ENCODE measurements at places on chromosomes 7 and 10.
A peak's percentile ranks its signal among the peaks of the same experiment; 100 is the strongest.

GRCh38 chr10:68796605-68797004 lies 30.7 kb upstream of the STOX1 start:
- no peak for DNase-seq

GRCh38 chr10:35821339-35821911 lies 179.3 kb upstream of the FZD8 start:
- no peak for DNase-seq

- DNase-seq, result no peak
Measured at GRCh38 chr7:152912511-152912910, 153.0 kb downstream of the ACTR3B start.

DNA sequence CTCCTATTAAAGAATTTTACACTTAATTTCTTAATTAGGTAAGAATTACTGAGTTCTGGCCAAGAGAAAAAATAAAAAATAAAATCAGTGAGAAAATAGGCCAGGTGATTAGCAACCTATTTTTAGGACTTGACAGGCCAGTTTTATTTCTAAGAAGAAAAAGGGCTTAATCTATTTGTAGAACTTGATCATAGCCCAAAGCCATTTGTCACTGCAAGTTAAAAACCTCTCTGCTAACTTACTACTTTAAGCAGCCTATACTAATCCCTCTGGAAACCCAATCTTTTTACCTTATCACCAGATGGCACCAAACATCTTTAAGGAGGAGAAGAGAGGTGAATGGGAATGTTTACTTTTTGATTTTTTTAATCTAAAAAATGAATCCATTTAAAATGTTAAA lies 222.1 kb upstream of the RHOBTB1 start:
- DNase-seq, result no peak

DNA sequence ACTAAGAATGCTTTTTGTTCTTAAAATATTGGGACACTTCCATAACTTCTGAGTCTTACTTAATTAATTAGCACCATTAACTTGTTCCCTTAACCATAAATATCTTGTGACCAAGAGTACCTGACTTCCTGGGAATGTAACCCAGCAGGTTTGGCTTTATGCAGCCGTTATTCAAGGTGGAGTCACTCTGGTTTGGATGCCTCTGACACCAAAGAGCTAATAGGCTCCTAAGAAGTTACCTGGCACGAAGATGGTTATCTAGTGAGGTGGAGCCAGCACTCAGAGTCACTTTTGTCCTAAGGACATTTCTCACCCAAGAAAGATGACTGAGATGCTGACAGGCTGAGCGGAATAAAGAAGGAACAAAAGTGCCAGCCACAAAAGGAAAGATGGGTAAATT lies 172.3 kb downstream of the C1GALT1 start:
- no peak for DNase-seq

GRCh38 chr7:109532262-109532992 lies 962.8 kb downstream of the DNAJB9 start:
- no peak for DNase-seq

DNA sequence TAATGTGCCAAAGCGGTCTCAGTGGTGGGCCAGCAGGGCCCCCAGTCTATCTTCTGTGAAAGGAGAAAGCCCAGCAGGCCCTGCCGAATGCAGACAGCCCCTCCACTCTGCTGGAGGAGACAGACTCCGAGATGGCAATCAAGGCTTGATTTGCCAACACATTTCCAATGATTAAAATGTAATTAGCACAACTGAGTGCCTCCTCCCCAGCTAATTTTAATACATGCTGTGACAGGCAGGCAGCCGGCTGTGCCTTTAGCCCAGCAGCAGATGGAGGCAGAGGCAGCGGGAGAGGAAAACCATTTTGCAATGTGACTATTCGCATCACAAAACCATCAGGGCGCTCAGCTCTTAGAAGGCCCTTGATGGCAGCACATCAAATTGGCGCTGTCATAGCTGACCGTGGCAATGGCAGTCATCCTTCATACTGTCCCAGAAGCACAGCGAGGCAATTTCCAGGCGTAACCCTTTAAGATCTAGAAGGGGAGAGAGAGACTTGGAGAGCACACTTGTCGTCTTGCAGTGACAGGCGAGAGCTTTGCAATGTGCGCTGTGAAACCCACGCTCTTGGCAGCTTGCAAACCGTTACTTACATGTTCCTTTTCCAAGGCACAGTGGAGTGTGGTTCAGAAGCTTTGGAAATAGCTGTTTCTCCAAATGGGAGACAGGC lies 714.8 kb upstream of the GALNT17 start:
- DNase-seq, result peak; percentile 45

DNA sequence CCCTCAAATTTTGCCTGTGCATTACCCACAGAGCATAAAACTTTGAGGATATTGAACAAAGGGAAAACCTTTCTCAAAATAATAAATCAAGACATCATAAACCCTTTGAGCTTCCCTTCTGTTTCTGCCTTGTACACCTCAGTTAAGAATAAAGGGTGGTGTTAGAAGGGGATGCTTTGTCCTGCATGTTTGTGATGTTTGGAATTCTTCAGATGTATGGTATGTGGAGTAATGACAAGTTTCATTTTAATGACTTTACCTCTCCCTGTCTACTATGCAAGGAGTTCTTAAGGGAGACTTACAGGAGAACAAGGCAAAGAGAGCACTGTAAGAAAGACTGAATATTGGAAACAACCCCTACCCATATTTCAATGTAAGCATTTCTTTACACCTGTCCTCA lies 99.2 kb downstream of the HECW1 start:
- DNase-seq, result no peak

DNA sequence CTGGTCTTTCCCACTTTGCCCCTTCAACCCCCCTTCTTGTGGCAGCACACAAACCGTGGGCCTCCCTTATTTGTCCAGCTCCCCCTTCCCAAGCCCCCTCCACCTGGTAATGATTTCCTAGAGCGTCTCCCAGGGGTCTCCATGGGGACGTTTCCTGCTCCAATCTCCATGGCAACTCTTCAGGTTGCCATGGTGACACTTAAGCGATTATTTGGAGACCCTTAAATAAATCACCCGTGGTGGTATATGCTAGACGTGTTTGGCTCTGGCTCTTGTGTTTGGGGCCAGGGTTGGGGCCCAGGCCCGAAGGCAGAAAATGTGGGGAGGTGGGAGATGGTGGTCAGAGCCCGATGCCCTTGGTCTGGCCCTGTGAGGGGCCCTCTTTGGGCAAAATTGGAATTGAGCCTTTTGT lies 41.1 kb upstream of the DLG5 start:
- no peak for DNase-seq

DNA sequence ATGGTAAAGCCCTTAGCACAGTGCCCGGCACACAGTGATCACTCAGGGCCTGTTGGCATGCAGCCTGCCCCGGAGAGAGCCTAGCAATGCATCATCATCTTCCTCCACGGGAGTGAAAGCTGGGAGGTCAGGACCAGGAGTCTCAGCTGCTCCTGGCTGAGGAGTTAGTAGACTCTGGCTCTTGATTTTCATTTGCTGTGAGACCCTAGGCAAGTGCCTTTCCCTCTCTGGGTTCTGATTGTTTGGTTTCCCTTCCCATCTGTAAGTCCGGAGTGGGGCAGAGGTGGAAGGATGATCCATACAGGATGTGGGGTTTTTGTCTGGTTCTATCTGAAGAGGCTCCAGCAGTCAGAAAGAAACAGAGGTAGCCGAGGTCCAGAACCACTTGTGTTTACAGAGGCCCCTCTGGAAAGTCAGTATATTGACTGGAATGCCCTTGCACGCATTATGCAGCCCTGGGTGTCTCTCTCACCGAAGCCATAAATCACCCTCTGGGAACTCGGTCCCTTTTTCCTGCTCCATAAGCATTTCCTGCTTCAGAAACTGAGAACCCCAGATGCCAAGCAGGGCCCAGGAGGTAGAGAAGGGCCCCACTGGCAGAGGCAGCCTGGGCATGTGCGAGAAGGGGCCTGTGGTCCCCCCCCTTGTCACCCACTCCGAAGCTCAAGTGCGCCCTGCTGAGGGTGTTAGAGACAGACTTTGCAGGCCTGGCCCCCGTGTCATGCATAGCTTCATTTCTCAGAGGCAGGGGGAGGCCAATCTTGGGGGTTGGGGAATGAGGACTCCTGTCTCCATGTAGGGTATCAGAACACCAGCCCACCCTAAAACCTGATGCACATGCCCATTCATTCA lies 8.5 kb downstream of the UNC5B start:
- DNase-seq, result no peak

DNA sequence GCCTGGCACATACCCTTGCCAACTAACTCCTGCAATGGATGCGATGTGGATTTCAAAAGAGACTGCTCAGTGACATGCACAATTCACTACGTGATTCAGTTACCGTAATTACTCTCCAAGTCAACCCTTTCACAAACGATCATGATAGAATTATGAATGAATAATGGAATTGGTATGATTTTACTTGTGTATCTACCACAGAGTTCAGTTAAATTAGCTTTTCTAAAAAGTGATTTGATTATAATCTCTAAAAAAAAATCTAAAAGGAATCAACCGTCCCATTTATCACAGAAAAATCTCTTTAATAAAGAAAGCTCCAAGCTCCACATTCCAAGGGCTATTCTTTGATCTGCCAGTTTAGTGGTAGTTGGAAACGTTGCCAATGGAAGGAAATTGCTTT lies 30.4 kb upstream of the RSU1 start:
- DNase-seq, result no peak

- no peak for DNase-seq
Measured at GRCh38 chr7:44867073-44867995, 18.0 kb downstream of the PURB start.

DNA sequence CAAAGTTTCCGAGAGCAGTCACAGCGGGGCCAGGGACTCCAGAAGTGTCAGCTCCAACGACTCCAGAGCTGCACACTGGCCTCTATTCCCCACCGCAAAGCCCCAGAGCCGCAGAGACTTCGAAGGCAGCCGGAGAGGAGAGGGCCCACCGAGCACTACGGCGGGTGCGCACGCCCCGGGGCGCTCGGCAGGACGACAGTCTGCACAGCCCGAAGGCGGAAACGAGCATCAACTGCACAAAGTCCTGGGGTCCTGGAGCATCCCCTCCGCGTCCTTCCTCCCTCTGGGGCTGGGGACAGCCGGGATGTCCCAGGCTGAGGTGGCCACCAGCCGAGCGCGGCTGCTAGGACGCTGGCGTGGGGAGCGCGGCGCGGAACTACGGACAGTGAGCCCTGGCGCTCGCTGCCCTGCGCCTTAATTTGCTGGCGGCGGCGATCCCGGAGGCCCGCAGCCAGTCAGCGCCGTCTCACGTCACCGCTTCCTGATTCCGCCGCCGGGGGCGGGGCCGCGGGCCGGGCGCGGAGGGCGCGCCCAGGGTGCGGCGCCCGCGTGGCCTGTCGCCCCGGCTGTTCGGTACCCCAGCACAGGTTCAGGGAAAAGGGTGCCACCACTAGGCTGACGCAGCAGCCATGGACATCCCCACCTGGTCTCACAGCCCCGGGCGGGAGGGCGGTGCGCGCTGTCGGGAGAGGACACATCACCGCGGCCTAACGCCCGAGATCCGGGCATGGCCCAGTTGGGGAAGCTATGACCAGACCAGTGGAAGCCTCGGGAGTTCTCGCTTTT lies at the start of gene TBX20:
TBX20 (minus strand) TSS at position 391 of the 786 bp plus-strand sequence. CDS start 480 bp downstream, outside the sequence.
- DNase-seq, result no peak

DNA sequence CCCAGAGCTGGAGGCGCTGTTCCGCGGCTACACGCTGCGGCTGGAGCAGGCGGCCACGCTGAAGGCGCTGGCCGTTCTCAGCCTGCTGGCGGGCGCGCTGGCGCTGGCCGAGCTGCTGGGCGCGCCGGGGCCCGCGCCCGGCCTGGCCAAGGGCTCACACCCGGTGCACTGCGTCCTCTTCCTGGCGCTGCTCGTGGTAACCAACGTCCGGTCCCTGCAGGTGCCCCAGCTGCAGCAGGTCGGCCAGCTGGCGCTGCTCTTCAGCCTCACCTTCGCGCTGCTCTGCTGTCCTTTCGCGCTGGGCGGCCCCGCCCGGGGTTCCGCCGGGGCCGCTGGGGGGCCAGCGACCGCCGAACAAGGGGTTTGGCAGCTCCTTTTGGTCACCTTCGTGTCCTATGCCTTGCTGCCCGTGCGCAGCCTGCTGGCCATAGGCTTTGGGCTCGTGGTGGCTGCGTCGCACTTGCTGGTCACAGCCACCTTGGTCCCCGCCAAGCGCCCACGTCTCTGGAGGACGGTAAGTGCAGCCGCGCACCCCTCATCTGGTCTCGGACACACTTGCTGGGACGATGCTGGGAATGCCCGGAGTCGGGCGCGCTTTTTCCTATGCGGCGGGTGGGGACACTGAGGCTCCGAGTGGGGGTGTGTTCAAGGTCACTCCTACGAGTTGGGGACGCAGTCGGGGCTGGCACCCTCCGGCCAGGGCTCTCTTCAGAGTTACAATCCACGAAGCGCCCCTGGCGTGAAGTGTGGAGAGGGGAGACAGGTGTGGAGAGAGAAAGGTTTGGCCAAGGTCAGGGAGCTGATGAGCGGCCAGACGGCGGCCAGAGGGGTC lies 717 bp downstream of the ADCY1 start:
- no peak for DNase-seq

DNA sequence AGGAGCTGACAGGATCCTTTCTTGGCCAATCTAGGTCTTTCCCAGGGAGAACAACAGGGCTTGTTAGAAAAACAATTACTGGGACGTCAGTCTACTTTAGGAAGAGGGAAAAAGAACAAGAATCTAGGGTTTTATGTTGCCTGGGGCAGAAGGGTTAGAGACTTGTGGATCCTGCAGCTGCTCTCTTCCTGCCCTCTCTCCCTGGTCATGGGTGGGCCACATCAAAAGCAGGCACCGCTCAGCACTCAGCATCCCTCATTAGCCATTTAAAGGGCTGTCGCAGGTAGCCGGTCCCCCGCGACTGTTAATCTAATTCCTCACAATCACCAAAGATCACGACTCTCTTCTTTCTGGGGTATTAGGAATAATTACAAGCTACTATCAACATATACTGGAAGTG lies 631.9 kb downstream of the CALN1 start:
- DNase-seq, result no peak

- no peak for DNase-seq
Measured at GRCh38 chr7:129950191-129950932, 2.4 kb downstream of the UBE2H start.

DNA sequence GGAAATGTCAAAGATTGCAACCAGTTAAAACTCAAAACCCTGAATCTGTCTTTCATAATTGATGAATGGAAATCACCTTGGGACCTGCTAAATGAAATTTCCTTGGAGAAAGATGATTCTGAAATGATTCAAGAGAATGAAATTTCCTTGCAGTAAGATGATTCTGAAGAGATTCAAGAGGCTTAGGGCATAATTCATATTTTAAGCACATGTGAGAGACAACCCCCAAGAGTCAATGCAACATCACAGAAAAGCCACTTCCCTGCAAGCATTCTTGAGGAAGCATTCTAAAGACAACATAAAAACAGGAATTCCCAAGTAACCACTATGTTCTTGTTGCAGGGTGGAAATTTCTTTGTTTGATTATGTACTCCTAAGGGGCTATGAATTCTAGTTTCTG lies 113.7 kb downstream of the RELN start:
- DNase-seq, result no peak

GRCh38 chr7:15854841-15855524 lies 168.5 kb upstream of the MEOX2 start:
- DNase-seq, result no peak

- no peak for DNase-seq
Measured at GRCh38 chr7:50369143-50370026, 64.9 kb downstream of the IKZF1 start.

GRCh38 chr7:3592401-3593134 lies 291.5 kb downstream of the SDK1 start:
- DNase-seq, result no peak

Measured in nucleus accumbens (tissue), 56 donors.